Brain pericyte (primary cell): ENCODE measurements at places on chromosomes 7 and 10.

GRCh38 chr7:41481353-41481752 lies 221.5 kb downstream of the INHBA start:
- DNase-seq, result no peak

DNA sequence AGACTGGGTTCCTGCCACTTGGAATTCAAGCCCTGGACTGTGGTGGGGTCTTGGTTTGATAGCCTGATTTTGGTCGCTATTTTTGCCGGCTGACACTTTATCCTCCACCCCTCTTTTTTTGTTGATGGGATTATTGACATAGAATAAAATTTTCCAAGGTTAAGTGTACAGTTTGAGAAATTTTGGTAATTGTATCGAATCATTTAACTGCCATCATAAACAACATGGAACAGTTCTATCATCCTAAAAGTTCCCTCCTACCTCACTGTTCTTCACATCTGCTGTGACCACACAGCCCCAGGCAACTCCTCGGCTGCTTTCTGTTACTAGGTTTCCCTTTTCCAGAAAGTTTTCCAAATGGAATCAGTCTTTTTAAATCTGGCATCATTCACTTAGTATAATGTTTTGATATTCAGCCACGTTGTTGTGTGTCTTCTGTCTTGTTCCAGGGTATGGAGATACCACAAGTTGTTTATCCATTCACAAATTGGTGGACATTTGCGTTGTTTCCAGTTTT lies 50.6 kb upstream of the STEAP1B start:
- DNase-seq, result no peak

DNA sequence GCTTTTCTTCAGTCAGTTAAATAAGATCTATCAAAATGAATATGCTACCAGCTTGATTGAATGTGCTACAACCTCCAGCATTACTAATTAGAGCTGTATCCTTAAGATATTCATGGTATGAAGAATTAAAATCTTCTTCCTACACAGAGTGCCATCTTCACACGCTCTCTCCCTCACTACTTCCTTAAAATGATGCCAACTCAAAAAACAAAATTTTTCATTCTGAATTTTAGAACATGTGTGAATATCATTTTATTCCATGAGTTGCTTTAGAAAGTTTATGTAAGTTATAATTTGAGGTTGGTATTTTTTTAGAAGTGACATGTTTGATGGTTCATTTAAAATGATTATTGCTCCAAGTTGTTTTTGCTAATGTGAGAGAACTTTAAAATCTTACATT lies 407.5 kb upstream of the CELF2 start:
- DNase-seq, result no peak

GRCh38 chr7:111074748-111075146 lies 16.2 kb upstream of the LRRN3 start:
- no peak for DNase-seq

GRCh38 chr7:82593780-82594179 lies 150.2 kb upstream of the CACNA2D1 start:
- no peak for DNase-seq

DNA sequence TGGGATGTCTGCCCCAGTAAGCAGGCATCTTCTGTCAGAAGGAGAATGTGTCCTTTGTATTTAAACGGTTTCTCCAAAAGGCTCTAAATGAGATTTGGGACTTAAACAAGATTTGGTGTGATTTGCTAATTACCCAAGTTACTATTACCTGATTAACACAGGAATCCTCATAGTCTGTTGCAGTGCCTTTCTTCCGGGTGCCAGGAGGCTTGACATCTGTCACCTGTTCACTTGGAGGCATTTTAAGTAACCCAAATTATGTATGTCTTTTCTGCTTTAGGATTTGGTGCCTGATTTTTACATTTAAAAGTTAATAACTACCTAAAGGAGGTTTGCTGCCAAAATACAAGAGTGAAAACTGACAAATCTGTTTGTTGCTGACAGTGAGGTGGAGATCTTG lies 587.9 kb upstream of the GALNT17 start:
- DNase-seq, result no peak

DNA sequence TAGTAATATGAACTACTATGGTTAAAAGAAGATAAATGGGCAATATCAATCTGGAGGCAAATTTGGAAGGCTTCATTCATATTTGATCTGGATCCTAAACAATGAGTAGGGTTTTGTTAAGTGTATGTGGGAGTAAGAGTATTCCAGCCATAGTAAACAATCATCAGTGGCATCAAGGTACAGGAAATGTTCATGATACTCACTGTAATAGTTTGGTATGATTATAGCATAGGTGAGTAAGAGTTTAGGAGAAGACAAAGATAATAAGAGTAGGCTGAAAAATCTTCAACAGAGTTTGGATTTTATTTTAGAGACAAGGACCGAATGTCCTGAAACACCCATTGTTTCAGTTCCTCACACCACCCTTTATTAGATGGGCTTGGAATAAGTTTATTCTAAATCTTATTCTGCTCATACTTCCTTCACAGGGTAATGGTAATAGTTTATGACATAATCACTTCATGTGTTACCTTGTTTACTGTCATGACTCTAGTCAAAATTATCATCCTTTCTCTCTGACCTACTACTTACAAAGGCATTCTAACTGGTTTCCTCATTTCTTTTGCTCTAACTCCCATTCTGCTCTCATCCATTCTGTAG lies 38.9 kb downstream of the BRAF start:
- DNase-seq, result no peak

GRCh38 chr7:152887778-152888177 lies 128.2 kb downstream of the ACTR3B start:
- DNase-seq, result no peak

DNA sequence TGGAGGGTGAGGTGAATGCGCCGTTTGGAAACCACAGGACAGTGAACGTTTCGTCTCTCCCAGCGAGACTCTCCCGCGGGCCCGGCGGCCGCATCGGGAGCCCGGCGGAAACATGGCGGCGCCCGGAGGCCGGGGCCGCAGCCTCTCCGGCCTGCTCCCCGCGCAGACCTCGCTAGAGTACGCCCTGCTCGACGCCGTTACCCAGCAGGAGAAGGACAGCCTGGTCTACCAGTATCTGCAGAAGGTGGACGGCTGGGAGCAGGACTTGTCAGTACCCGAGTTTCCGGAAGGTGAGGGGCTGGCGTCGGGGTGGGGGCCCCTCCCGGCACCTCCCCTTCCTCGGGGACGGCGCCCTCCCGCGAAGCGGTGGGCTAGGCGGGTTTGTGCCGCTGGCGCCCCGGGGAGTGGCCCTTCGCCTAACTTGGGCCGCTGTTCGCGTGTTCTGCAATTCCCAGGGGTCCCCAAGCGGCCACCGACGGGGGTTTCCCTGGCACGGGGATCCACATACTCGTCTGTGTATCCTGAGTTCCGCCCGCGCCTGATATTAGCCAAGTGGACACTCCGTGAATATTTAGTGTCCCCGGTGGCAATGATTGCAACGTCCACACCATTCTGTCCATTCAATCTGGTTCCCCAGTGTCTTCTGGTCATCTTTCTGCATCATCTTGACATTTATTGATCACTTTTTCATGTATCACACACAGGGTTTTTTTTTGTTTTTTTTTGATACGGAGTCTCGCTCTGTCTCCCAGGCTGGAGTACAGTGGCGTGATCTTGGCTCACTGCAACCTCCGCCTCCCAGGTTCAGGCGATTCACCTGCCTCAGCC lies 514 bp downstream of the NHLRC2 start:
- no peak for DNase-seq

- no peak for DNase-seq
These were observed 5.7 kb downstream of the NOS3 start for GRCh38 chr7:150996376-150997074.

DNA sequence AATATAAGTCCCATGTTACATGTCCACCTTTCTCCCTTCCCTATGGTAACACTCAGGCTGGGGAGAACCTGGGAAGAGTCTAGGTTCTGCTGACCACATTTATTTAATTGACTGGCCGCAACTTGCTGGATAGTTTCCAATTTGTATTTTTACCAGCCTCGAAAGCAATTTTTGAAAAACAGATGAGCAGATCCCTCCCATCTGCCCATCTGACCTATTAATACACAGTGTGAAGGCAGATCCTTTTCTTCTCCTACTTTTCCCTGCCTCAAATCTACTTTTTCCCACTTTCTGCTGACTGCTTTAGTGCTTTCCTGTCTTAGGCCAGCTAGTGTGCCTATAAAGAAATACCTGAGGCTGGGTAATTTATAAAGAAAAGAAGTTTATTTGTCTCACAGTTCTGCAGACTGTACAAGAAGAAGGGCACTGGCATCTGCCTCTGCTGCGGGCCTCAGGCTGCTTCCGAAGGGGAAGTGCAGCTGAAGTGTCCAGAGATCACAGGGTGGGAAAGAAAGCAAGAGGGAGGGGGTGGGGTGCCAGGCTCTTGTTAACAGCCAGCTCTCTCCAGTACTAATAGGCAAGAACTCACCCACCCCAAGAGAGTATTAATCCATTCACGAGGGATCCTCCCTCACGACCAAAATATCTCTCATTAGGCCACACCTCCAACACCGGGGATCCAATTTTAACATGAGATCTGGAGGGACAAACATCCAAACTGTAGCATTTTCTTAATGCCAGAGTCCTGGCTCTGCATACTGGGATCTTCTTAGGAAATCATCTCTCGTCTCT lies 336.0 kb upstream of the IGFBP3 start:
- DNase-seq, result no peak

DNA sequence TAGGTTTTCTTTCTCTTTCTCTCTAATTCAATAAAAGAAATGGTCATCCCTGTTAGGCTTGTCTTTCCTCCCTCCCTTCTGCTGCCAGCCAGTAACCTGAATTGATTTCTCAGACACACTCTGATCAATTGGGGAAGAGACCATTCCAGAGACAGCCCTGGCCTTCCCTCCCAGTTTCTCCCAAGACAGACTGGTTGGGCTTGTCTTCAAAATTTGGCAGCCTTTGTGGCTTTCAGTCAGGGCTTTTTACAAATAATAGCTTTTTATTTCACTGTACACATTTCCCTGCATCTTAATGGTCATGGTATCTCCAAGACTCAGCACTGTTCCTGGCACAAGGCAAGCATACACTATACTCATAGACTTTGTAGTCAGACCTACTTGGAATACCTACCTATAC lies 33.9 kb downstream of the BCAP29 start:
- no peak for DNase-seq

DNA sequence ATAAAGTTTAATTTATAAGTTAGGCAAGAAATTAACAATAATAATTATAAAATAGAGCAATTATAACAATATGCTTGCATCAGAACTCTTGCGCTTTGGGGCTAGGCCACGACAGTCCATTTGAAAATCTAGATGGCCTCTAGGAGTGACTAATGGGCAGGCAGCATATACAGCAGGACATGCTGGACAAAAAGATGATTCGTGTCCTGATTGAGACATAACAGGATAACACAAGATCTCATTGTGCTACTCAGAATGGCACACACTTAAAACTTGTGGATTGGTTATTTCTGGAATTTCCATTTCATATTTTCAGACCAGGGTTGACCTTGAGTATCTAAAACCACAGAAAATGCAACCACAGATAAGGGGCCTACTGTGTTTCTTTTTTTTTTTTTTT lies 27.5 kb downstream of the CTNNA3 start:
- DNase-seq, result no peak

DNA sequence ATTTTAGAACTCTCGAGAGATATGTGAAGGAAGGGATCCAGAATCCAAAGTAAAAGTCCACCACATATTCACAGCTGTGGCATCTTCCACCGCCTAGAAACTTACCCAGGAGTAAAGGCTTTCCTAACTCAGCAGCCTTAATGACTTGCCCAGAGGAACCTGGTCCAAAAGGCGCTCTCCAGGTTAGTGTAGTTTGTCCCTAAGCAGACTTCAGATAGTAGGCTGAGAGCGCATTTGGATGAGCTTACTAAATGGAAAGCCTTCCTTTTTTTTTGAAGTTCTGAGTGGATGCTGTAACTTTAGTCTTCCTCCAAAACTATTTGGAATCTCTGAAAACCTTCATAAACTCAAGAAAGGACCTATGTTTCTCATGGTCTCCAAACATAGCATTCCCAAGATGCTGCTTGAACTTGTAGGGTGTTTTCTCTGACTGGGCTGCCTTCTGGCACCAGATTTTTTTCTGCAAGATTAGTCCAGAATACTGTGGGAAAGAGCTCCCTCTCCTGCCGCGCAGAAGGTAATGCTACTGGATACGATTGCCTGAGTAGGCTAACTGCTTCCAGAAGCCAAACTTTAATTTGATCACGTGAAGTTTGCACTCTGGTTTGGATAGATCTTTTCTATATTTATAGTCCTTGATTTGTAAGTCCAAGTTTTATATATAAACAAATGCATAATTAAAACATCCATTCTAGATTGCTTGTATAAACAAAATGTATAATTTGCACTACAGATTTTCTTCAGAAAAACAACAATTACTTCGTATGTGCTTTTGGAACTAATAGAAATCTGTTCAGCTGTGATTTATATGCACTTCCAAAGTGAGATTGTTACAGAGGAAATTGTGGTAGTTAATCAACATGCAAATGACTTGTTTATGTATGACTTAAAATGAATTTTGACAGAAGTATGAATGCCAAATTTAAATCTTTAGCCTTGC lies 19.6 kb upstream of the GPR37 start:
- no peak for DNase-seq

DNA sequence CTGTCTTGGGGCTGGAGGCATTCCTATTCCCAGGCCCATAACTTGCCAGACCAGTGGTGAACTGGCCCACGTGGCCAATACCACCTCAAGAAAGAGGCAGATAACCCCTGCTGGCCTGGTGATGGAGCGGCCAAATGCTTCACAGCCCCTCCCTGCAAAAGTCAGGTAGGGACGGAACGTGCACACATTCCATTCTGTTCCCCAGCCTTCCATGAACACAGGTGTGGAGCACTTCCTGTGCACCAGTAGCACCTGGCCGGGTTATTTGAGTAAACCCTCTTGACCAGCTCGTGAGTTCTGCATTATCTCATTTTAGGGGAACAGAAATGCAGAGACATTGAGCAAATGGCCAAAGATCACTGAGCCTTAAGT lies 134.4 kb downstream of the SH3PXD2A start:
- no peak for DNase-seq

GRCh38 chr7:140079121-140079536 lies 16.4 kb upstream of the PARP12 start:
- DNase-seq, result no peak

GRCh38 chr7:37141742-37142141 lies 306.9 kb downstream of the ELMO1 start:
- no peak for DNase-seq

GRCh38 chr10:75565286-75566251 lies 134.1 kb downstream of the LRMDA start:
- DNase-seq, result no peak
